ENCODE measurements at places on chromosomes 4 and X. TPM values are rescaled to one million over a fixed set of nuclear protein-coding genes. Genes with fewer than 3 reads are reported as not detected.

- no peak for DNase-seq
Observed at GRCh38 chr4:144646523-144647094, 653 bp downstream of the HHIP start.

GRCh38 chrX:52166840-52167239 is 17.8 kb upstream of the MAGED4 start:
- no peak for DNase-seq

GRCh38 chrX:132004728-132005127 is 18.4 kb upstream of the STK26 start:
- no peak for DNase-seq

PCYT1B gene
- 0.05 TPM for total RNA-seq

- no peak for DNase-seq
Observed at GRCh38 chrX:109312757-109313156, 169.1 kb downstream of the GUCY2F start.

SORBS2 gene
- not detected for total RNA-seq

MAGEA10 gene
- not detected for total RNA-seq

GRCh38 chr4:76384052-76384451 is 36.9 kb downstream of the CCDC158 start:
- no peak for DNase-seq

GRCh38 chr4:153684182-153684970 is at the start of gene TLR2:
TSS of gene TLR2 (plus strand) at chr4:153684280. CDS start at chr4:153702908, 18,628 bp downstream.
- DNase-seq: peak; percentile 57

- no peak for DNase-seq
Observed at GRCh38 chr4:72312032-72312650, 256.9 kb downstream of the ADAMTS3 start.
